ENCODE measurements at places on chromosomes 1 and 21.

DNA sequence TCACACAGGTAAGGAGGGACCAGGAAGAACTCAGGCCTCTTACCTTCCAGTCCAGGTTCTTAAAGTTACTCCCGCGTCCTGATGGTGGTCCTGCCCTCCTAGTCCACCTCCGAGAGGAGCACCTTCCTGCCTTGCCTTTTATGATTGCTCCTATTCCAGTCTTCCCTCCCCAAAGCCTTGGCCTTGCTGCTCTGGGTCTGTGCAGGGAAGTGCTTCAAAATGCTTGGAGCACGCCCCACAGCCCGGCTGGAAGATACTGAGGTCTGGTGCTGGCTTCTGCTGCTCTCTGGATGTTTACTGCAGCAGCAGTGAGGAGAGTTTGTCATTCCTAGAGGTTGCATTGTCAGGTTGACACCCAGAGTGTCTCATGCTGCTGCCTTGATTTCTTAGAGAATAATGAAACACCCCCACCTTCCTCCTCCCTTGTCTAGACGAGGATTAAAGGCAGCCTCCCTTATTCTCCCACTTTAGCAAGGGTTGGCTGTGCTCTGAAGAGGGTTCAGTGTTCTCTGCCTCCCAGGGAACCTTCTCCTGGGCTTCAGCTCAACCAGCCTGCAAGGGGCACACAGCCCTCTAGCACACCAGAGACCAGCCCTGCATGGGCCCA is 142.2 kb upstream of the CACNA1E start:
- no peak for DNase-seq

- DNase-seq: no peak
Observed at GRCh38 chr1:109885589-109885988, 25.1 kb upstream of the CSF1 start.

- no peak for DNase-seq
Observed at GRCh38 chr1:39110325-39110851, 84.2 kb downstream of the NDUFS5 start.

- DNase-seq: no peak
Observed at GRCh38 chr1:45340816-45341466, 701 bp upstream of the MUTYH start.

DNA sequence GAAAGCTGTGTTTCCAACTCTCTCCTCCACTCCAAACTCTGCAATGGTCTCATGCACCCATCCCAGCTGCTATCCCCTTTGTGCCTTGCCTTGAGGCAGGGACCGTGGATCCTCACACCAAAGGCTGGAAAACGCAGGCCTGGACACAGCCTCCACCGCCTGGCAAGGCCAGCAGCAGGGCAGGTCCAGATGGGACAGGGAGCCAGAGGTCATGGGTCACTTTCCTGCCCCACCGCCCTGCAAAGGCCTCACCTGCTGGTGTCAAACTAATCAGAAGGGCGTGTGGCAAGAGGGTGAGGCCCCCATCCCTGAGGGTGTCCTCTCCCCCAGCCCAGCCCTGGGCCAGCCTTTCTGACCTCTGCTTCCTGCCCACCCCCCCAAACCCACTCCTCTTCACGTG is 106.3 kb downstream of the PAX7 start:
- DNase-seq: no peak
